NCI-H524 (cell line): ENCODE measurements at places on chromosomes 11 and 22.
A peak's percentile ranks its signal among the peaks of the same experiment; 100 is the strongest.

DNA sequence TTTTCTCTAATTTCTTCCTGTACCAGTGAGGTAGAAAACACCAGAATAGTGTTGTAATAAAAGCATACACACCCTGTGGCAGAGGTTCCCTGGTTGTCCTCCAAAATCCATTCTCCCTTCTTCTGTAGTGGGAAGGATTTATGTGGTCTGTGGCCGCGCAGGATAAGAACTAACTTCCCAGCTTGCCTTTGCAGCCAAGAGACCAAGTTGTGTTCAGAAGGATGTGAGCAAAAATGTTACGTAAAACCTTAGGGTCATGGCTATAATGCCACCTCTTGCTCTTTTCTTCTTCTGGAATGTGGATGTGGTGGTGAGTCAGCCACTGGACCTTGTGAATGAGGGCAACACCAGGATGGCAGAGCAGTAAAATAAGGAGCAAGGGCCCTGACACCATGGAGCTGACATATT is 28.4 kb downstream of the CCDC90B start:
- DNase-seq: no peak

GRCh38 chr22:43090130-43090789 is 1.1 kb upstream of the TTLL1 start:
- peak; percentile 92 for DNase-seq

- DNase-seq: peak; percentile 8
Observed at GRCh38 chr11:63212742-63213141, 30.7 kb downstream of the SLC22A25 start.

- no peak for DNase-seq
Observed at GRCh38 chr11:83175815-83176214, 17.7 kb upstream of the ANKRD42 start.

DNA sequence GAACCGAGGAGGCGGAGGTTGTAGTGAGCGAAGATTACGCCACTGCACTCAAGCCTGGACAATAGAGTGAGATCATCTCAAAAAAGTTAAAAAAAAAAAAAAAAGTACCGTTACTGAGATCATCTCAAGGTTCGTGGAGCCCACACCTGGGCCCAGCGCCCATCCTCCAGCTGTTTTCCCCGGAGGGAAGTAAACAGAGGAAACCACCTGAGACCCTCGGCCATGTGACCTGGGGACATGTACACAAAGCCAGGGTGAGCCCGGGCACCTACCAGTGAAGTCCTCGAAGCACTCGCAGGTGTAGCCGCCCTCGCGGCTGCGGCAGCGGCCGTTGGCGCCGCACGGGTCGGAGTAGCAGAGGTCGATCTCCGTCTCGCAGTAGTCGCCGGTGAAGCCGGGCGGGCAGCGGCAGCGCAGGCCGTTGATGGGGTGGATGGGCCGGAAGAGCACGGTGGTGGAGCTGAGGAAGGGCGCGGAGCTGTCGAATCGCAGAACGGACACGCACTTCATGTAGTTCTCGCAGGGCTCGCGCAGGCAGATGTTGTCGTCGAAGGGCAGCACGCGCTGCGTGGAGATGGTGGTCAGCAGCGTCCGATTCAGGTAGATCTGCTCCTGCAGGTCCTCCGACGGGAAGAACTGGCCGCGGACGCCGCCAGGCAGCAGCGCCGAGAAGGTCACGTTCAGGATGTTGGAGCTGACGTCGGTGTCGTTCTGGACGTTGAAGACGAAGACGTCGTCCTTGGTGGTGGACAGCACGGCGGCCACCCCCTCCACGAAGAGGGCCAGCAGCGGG is 73.8 kb downstream of the CELSR1 start:
- no peak for DNase-seq

DNA sequence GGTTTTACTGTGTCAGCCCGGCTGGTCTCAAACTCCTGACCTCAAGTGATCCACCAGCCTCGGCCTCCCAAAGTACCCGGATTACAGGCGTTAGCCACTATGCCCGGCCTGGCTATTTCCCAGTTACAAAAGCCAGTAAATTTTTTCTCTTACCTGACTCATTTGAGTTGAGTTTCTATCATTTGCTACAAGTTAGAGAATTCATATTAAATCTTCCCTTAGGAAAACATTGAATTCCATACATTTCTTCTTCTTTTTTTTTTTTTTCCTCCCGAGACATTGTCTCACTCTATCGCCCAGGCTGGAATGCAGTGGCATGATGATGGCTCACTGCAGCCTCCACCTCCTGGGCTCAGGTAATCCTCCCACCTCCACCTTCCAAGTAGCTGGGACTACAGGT is 26.0 kb downstream of the CHEK2 start:
- no peak for DNase-seq
